ENCODE measurements at places on chromosomes 16 and 17. TPM values are rescaled to one million over a fixed set of nuclear protein-coding genes. Genes with fewer than 3 reads are reported as not detected.

DNA sequence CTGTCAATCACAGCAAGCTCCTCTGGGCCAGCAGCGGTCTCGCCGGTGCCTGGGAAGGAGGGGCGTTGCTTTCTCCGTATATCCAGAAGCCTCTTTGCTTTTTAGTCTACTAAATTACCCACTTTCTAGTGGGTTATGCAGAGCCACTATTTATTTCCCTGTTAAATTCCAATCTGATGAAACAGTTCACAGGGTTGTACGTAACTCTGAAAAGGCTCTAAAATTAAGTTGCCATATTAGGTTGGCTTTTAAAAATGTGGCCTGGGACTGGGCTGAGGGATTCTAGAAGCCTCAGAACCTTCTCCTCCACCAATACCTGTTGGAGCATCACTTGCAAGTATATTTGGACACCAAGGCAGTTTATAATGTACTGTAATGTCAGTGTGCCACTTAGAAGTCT is 27.2 kb downstream of the MARCHF10 start:
- DNase-seq: no peak
- H3K4me3 ChIP-seq: no peak overlapping the region
- H3K36me3 ChIP-seq: no peaks in the 10 kb centered on the region
- H3K4me1 ChIP-seq: no peaks in the 10 kb centered on the region

DNA sequence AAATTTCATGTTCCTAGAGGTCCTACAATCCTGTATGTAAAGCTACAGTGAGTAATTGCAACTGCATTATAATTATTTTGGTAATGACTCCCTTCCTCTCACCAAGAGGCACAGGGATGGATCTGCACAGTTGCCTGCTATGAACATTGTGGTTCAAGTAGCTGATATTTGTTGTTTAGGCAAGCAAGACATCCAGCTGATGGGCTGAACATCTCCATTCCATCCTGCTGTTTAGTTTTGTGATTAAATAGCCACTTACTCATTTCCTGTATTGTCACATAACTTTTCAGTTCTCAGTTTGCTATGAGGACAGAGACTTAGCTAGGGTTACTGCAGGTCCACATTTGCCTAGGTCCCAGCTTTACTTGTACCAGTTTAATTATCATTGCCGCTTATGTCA is 181.2 kb upstream of the TBX2 start:
- no peak overlapping the region for H3K27ac ChIP-seq
- H3K27me3 ChIP-seq: no peaks in the 10 kb centered on the region
- no peaks in the 10 kb centered on the region for H3K36me3 ChIP-seq
- no peak for DNase-seq
- peaks cover 20% of the 10 kb centered on the region for H3K4me1 ChIP-seq

GRCh38 chr17:7211491-7212273 is 8.0 kb downstream of the DLG4 start:
- H3K36me3 ChIP-seq: no peaks in the 10 kb centered on the region
- peaks cover 27% of the 10 kb centered on the region for H3K4me1 ChIP-seq
- H3K27ac ChIP-seq: no peak overlapping the region
- no peak overlapping the region for H3K4me3 ChIP-seq

GRCh38 chr17:18070861-18071340 is 16.8 kb upstream of the DRG2 start:
- H3K27ac ChIP-seq: peak overlapping the region; percentile 26
- no peak overlapping the region for H3K4me3 ChIP-seq
- no peaks in the 10 kb centered on the region for H3K36me3 ChIP-seq
- no peaks in the 10 kb centered on the region for H3K27me3 ChIP-seq
- peaks cover 7% of the 10 kb centered on the region for H3K4me1 ChIP-seq

GRCh38 chr17:21167303-21167702 is 40.5 kb downstream of the DHRS7B start:
- H3K4me1 ChIP-seq: no peaks in the 10 kb centered on the region
- no peak overlapping the region for H3K27ac ChIP-seq
- DNase-seq: no peak
- H3K27me3 ChIP-seq: no peaks in the 10 kb centered on the region
- no peaks in the 10 kb centered on the region for H3K36me3 ChIP-seq

GRCh38 chr17:72120642-72121163 is at the start of gene SOX9:
Gene SOX9, plus strand, starts transcription at chr17:72121020. Its CDS starts 372 bp downstream, at chr17:72121392.
- DNase-seq: no peak
- H3K36me3 ChIP-seq: no peaks in the 10 kb centered on the region
- no peaks in the 10 kb centered on the region for H3K4me1 ChIP-seq

DNA sequence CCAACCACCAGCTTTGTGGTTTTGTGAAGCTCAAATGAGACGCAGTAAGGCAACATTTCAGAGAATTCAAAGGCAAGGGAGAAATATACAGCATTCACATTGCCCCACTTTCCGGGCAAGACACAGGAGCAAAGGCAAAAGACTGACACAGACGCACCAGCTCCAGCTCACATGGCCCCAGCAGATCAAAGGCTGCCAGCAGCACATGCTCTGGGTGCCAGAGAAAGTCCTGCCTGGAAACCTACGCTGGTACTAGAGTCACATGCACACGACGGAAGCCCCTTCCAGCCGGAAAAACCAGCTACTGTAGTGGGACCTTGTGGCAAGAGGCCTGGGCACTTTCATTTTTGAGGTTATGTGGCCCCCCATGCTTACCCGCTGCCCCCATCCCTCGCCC is 50.1 kb downstream of the GTF3C1 start:
- H3K27me3 ChIP-seq: no peaks in the 10 kb centered on the region
- H3K27ac ChIP-seq: no peak overlapping the region
- no peak overlapping the region for H3K4me3 ChIP-seq
- peaks cover 69% of the 10 kb centered on the region for H3K36me3 ChIP-seq
- no peak for DNase-seq
- H3K4me1 ChIP-seq: no peaks in the 10 kb centered on the region

DNA sequence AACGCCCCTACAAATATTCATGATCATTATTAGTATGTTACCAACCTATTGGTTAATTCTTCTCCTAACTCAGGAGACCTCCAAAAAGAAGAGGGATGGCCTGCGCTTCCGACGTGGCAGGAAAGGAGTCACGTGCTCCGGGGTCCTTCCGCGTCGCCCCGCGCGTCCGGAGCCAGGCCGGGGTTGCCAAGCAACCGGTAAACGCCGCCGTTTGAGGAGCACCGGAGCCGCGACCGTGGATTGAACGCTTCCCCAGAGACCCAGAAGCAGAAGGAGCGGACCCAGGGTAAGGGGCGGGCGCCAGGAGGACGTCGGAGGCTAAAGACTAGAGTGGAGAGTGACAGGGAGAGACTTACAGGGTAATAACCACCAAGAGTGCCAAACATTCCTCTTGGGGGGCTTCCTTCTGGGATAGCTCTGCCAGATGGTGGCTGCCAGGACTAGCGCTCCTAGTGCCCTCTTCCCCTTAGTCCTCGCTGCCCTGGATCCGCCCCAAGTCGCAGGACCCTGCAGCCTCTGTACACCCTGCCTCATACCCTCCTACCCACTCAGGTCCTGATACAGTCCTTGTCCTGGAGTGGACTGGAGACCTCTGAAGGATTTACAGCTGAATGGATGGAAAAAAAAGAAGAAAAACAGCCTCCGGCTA is at the start of gene DNAI2:
DNAI2 (plus strand) TSS at position 175 of the 649 bp plus-strand sequence. CDS start 7,584 bp downstream, outside the sequence.
- H3K4me3 ChIP-seq: peak within 1 kb of the TSS; percentile 33
- H3K36me3 ChIP-seq: no peaks in the 10 kb centered on the region
- peak within 1 kb of the TSS; percentile 54 for H3K27ac ChIP-seq
- peaks cover 19% of the 10 kb centered on the region for H3K4me1 ChIP-seq

GRCh38 chr17:78969865-78970264 is 9.9 kb downstream of the LGALS3BP start:
- DNase-seq: no peak
- no peak overlapping the region for H3K4me3 ChIP-seq
- H3K27me3 ChIP-seq: no peaks in the 10 kb centered on the region
- H3K36me3 ChIP-seq: no peaks in the 10 kb centered on the region
- H3K4me1 ChIP-seq: peaks cover 9% of the 10 kb centered on the region

GRCh38 chr16:61957075-61957855 is 79.0 kb downstream of the CDH8 start:
- no peaks in the 10 kb centered on the region for H3K27me3 ChIP-seq
- DNase-seq: no peak
- no peak overlapping the region for H3K27ac ChIP-seq
- H3K4me1 ChIP-seq: no peaks in the 10 kb centered on the region
- H3K36me3 ChIP-seq: no peaks in the 10 kb centered on the region

DNA sequence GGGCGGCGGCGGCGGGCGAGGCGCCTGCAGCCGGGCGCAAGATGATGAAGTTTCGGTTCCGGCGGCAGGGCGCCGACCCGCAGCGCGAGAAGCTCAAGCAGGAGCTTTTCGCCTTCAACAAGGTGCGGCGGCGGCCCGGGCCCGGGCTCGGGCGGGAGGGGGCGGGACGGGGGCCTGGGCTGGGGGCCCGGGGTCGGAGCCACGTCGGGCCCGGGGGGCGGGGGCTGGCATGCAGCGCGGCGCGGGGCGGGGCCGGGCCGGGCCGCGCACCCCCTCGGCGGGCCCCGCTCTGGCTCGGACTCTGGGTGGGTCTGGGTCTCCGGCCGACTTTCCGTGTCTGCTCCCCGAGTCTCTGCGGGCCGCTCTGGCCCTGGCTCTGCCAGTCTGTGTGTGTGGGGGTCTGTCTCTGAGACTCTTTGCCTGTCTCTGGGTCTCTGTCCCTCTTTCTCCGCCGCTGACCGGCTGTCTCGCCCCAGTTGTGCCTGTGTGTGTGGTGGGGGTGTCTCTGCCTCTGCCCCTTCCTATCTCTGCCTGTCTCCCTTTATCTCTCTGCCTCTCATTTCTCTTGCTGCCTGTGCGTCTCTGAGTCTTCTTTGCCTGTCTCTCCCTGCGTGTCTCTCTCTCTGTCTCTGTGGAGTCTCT is 328 bp downstream of the LLGL1 start:
- no peaks in the 10 kb centered on the region for H3K27me3 ChIP-seq
- peak overlapping the region; percentile 38 for H3K27ac ChIP-seq
- DNase-seq: no peak
- H3K36me3 ChIP-seq: no peaks in the 10 kb centered on the region
- peaks cover 18% of the 10 kb centered on the region for H3K4me1 ChIP-seq
- H3K4me3 ChIP-seq: peak overlapping the region; percentile 72

GRCh38 chr16:58824201-58824600 is 90.1 kb upstream of the GOT2 start:
- no peak for DNase-seq
- no peak overlapping the region for H3K27ac ChIP-seq
- no peaks in the 10 kb centered on the region for H3K27me3 ChIP-seq
- no peaks in the 10 kb centered on the region for H3K4me1 ChIP-seq
- H3K36me3 ChIP-seq: no peaks in the 10 kb centered on the region
- no peak overlapping the region for H3K4me3 ChIP-seq

- H3K27me3 ChIP-seq: peaks cover 17% of the 10 kb centered on the region
- no peak overlapping the region for H3K27ac ChIP-seq
- H3K4me3 ChIP-seq: no peak overlapping the region
Measured at GRCh38 chr16:74776926-74777325, 2.3 kb upstream of the FA2H start.

DNA sequence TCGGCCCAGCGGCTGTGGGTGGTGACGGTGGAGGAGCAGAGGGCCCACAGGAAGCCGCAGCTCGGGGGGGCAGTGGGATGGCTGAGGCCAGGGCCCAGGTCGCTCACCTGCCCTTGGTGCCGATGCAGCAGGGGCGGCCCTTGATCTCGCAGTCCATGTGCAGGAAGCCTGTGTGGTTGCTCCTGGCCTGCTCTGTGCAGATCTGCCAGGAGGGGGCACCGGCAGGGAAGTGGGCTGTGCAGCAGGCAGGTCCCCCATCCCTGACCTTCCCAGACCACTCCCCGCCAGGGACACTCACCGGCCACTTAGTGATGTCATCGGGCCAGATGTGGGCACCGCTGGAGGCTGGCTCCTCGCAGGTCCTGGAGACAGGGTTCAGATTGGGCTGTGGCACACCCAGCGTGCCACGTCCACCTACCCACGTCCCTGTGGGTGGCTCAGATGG is 6.2 kb downstream of the AANAT start:
- no peaks in the 10 kb centered on the region for H3K27me3 ChIP-seq
- peaks cover 7% of the 10 kb centered on the region for H3K36me3 ChIP-seq
- DNase-seq: no peak
- no peak overlapping the region for H3K27ac ChIP-seq
- no peak overlapping the region for H3K4me3 ChIP-seq
- no peaks in the 10 kb centered on the region for H3K4me1 ChIP-seq

DNA sequence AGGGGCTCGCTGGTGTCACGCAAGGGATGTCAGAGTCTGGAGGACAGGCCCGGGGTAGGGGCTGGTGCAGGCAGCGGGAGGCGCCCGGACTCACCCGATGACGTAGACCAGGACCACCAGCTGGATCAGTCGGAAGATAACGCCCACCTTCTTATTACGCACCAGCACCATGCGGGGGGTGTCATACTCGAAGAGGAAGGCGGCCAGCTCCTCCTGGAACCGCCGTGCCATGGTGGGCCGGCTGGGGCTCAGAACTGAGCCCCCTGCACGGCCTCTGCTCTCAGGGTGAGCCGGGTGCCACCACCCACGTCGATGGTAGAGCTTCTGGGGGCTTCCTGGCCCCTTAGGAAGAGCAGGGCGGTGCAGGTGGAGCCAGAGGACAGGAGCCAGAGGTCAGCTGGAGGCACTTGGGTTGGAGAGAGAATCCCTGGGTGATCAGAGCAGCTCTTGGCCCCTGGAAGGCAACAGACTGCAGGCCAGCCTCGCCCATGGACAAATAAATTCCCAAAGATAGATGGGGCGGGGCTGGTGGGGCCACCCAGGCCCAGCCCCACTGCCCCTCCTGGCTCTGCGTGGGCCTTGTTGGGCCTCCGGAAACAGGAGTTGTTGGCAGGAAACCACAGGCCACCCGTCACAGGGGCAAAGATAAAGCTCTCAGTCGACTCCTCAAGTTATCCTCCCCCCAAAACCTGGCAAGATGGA is at the start of gene P2RX1:
P2RX1 (minus strand) TSS at position 471 of the 702 bp plus-strand sequence; CDS start at position 231, 240 bp downstream.
- DNase-seq: no peak
- H3K27me3 ChIP-seq: no peaks in the 10 kb centered on the region
- peaks cover 44% of the 10 kb centered on the region for H3K4me1 ChIP-seq
- peak within 1 kb of the TSS; percentile 34 for H3K27ac ChIP-seq

DNA sequence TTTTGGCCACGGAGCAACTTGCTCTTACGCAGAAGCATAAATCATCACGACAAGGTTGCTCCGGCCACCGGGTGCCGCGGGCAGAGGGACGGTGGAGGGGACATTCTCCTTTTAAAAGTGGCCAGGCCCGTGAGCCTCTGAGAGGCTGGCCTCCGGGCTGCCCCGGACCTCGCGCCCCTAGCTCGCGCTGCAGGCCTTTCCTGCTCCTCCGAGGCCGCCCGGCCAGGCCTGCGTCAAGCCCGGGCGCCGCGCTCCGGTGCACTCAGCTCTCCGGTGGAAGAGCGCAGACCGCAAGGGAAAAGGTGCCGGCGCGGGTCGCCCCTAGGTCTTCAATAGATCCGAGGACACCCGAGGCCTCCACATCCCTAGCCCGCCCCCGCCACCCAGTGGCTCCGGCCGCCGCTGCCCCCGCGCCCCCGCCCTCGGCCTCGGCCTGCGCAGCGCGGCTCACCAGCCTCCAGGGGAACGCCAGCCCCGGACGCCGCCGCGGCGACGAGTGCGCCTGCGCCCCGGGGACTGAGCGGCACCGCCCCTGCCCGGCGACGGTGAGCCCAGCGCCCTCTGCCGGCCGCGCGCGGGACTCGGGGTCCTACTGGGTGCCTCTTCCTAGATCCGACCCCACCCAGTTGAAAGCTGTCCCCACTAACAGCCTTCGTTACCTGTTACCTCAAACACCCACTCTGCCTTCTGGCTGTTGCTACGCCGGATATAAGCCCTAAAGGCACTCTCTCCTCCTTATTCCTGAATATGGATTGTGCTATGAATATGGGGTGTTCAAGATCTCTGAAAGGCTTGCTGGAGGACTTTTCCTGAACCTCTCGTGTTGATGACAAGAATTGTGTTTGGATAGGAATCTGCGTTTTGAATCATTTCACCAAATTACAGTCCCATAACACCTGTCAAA is at the start of gene LYRM9:
LYRM9 (minus strand) TSS at position 500 of the 904 bp plus-strand sequence. CDS start 10,671 bp downstream, outside the sequence.
- peak within 1 kb of the TSS; percentile 73 for H3K4me3 ChIP-seq
- H3K27me3 ChIP-seq: peaks cover 4% of the 10 kb centered on the region
- DNase-seq: peak; percentile 92
- H3K4me1 ChIP-seq: no peaks in the 10 kb centered on the region
- no peaks in the 10 kb centered on the region for H3K36me3 ChIP-seq
- peak within 1 kb of the TSS; percentile 58 for H3K27ac ChIP-seq

The SCIMP gene
- 0.22 TPM for total RNA-seq

The ADCY9 gene
- total RNA-seq: 8.2 TPM

The CDH8 gene
- total RNA-seq: not detected

The NTN1 gene
- 0.33 TPM for total RNA-seq

The PTX4 gene
- not detected for total RNA-seq

Measured in CD8-positive, alpha-beta memory T cell (primary cell).